ENCODE measurements at places on chromosomes 4 and X.

DNA sequence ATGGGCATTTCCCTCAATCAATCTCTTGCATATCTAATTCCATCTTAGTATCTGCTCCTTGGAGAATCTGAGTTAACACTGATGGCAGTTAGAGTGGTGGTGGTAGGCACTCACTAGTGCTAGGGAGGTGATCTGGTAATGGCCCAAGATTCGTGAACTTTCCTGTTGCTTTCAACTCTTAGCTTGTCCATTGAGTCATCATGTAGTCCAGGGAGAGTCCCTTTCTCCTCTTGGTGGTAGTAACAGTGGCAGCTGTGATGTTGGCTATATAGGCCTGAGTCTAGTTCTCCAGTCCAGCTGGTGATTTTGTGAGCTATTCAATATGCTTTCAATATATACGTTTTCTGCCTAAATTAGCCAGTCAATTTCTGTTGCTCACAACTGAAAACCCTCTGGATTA lies 7.0 kb upstream of the XKRX start:
- DNase-seq = no peak

DNA sequence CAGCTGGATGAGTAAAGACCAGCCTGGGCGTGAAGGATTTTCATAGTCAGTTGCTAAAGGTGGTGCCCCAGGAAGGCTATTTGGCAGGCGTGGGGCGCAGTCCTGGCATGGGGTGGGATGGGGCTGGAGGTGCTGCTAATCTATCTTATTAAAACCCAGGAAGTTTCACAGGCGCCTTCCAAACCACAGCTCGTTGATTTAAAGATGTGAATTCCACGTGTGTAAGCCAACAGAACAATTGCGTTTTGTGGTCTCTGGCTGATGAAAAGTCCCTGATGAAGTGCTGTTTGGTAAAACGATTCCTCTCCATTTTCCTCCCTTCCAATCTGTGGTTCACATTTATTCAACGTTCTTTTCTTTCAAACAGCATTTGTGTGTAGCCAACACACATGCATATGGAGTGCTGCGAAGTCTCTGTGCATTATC lies 105.0 kb downstream of the TBL1X start:
- DNase-seq = no peak

- no peak for DNase-seq
Measured at GRCh38 chrX:18955676-18956075, 28.2 kb downstream of the PHKA2 start.

GRCh38 chrX:145923376-145923775 lies 105.7 kb downstream of the SLITRK2 start:
- no peak for DNase-seq

- no peak for DNase-seq
Measured at GRCh38 chr4:127975121-127975770, 10.0 kb downstream of the ABHD18 start.

- peak; percentile 24 for DNase-seq
Measured at GRCh38 chr4:103099691-103100392, at the start of gene BDH2. Gene BDH2, minus strand, starts transcription at chr4:103099834. Its CDS starts 3,580 bp downstream, at chr4:103096254.

DNA sequence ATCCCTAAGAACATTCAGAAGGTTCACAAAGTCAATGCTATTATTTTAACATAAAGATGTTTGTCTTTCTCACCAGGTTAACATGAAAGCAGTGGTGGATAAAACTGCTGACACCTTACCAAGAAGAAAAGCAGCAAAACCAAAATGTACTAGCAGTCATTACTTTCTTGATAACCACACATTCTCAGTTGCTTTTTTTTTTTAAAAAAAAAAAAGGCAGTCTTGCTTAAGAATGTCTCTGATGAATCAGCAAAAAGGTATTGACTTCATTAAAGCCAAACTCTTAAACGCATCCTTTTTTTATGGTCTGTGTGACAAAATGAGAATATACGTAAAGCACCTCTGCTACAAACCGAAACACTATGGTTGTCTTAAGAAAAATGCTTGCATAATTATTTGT lies 31.9 kb downstream of the CDKL2 start:
- no peak for DNase-seq

- DNase-seq = no peak
Measured at GRCh38 chrX:39969819-39970504, 127.8 kb downstream of the BCOR start.

GRCh38 chr4:16411501-16412085 lies 185.3 kb upstream of the TAPT1 start:
- DNase-seq = no peak

- no peak for DNase-seq
Measured at GRCh38 chrX:123223859-123224258, 39.8 kb downstream of the GRIA3 start.

DNA sequence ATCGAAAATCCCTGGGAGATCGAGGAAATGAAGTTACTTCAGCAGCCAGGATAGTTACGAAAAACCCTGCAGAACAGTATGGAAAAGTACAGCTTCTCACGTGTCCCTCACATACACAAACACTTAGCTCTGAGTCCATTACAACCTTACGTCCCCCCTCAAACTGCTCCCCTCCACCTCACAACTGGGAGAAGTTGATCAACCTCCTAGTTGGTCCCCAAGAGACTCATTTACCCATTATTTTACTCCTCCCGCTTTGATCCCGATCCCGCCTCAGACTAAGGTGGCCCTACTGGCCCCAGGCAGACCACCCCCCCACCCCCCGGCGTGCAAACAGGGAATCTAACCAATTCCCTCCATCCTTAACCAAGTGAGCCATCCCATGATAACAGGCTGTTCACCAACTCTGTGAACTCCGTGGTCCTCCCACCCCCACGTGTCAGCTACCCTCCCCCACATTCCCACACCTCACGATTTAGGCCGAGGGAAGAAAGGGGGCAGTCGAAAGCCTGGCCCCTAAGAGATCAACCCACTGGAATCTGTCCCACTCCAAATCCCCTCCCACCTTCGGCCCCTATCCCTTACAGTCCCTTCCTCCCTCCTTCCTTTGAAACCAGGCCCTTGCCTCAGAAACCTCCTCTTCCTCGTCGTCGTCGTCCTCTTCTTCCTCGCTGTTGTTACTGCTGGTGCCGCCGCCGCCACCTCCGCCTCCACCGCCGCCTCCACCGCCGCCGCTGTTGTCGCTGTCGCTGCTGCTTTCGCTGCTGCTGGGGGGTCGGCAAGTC lies 755 bp downstream of the ANKRD17 start:
- DNase-seq = no peak

- no peak for DNase-seq
Measured at GRCh38 chr4:94924566-94924965, 166.8 kb downstream of the BMPR1B start.

- no peak for DNase-seq
Measured at GRCh38 chr4:17817027-17817426, 6.2 kb downstream of the NCAPG start.

- no peak for DNase-seq
Measured at GRCh38 chr4:180636696-180637404, 1606.4 kb upstream of the TENM3 start.

- no peak for DNase-seq
Measured at GRCh38 chr4:8410066-8410625, 30.4 kb downstream of the ACOX3 start.

GRCh38 chr4:5845035-5845905 lies 47.6 kb downstream of the CRMP1 start:
- DNase-seq = no peak

DNA sequence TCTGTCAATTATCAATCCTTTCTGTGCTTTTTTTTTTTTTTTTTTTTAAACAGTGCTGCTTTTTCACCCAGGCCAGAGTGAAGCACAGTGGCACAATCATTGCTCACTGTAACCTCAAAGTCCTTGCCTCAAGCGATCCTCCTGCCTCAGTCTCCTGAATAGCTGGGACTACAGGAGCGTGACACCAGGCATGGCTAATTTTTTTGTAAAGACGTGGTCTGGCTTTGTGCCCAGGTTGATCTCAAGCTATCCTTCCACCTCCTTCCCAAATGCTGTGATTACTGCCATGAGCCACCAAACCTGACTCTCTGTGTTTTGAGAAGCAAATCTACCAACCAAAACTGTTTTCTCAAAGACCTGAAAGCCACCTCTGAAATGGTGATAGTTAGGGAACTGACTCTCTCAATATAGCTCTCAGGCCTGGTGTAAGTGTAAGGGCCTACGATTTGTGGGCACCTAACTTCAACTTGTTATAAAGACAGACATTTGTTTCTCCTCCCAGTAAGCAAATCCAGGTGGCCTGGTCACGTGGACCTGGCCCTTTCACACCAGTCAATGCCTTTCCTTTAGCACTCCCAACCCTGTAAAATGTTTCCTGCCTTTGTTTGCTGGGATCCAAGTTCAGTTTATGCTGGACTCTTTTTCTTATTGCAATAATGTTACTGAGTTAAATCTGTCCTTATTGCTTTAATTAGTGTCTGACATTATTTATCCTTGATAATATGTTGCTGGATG lies 2015.9 kb downstream of the PCDH7 start:
- DNase-seq = no peak

- DNase-seq = no peak
Measured at GRCh38 chr4:85869181-85869580, 394.2 kb downstream of the ARHGAP24 start.

DNA sequence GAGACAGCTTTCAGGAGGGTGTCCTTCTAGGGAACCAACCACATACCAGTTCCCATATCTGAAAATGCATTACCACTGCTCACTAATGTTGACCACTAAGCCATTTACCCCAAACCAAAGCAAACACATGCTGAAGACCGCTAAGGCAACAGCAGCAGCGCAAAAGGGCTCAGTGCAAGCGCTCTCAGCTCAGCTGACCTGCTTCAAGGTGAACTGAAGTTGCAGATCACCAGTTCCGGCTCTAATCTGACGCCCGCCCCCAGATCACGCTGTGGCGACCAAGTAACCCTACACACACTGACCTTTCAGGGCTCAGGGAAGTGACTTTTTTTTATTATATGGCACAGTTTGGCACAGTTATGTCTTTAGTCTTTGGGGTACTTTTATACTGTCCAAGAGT lies 5.8 kb downstream of the MECP2 start:
- no peak for DNase-seq

DNA sequence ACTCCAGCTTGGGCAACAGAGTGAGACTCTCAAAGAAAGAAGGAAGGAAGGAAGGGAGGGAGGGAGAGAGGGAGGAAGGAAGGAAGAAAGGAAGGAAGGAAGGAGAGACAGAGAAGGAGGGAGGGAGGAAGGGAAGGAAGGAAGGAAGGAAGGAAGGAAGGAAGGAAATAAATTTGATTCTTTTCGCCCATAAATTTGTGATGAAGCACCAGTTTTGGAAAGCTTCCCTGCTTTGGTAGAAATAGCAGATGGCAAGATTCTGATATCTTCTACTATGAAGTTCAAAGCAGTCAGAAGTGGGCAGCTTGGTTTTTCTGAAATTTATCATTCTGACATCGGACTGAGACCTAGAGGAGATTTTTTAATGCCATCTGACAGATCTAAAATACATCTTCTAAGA lies 11.7 kb upstream of the GYG2 start:
- no peak for DNase-seq

DNA sequence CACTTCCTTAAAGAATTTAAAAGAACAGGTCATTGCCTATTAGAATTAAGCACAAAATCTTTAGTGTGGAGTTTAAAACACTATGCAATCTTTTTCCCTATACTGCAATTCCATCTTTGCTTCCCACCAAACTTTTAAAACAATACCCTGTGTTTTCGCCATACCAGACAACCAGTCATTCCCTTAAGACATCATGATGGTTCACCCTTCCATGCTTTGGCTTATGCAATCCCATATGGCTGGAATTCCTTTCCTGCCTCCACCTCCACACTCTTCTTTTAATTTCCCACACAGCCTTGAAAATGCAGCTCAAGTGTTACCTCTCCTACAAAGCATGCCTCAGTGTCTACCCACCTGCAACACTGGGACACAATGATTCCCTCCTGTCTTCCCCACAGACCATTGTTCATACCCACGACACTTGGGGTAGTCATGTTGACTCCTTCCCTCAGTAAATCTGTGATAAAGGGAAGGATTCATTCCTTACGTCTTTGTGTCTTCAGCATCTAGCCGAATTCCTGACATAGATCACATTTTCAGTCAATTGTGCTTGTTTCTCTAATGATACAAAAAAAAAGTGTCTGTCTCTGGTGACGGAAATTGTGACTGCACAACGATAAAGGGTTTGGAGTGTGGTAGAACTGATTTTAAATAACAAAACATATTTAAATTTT lies 166.3 kb downstream of the FNIP2 start:
- DNase-seq = no peak

DNA sequence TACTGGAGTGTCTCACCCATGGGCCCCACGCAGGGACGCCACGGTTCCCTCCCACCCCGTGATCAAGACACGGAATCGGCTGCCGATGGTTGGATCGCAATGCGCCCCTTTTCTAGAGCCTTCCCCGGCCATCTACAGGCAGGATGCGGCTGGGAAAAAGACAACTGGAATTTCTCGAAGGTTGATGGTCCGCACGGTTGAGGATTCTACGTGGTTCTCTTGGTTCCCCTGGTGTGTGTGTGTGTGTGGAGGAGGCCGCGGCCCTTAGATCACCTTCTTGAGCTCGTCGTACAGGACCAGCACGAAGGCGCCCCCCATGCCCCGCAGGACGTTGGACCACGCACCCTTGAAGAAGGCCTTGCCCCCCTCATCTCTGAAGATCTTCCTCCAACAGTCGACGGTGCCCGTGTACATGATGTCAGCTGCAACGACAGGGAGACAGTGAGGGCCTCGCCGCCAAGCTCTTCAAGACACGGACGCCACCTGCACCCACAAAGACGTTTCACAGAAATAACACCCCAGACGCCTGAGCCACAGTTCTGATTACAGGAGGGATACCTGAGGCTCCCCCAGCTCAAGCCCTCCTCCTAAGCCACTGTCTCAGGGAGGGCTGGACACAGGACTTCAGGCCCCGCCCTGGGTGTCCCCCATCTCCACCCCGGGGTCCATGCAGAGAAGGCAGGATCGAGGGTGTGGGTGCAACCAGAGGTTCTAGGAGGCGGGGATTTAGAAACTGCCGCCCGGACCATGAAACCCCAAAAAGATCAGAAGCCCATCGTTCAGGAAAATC lies 5.4 kb downstream of the SLC25A6 start:
- no peak for DNase-seq

DNA sequence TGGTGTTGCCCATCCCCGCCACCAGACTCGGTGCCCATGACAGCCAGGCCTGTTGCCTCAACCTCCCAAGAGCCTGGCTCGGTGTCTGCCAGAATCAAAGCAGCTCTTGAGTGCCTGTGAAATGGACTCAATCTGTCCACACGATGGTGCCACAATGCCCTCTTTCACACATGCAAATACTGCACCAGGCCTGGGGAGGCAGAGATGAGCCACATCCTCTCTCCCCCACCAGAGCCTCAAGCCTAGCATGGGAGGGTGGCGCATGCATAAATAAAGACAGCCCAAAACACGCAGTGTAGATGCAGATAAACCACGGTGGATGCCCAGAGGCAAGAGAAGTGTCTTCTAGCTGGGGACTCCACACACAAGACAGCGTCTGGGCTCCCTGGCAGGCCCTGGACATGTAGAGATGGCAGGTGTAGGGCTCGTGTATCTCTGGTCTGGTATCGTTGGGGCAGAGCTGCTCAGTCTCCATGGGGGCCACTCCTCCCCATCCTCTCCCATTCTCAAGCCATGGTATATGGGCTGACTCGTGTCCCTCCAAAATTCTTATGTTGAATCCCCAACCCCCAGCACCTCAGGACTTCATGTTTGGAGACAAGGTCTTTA lies 65.6 kb downstream of the JAKMIP1 start:
- DNase-seq = peak; percentile 40

GRCh38 chrX:151151665-151152267 lies 24.6 kb upstream of the GPR50 start:
- peak; percentile 26 for DNase-seq

- DNase-seq = no peak
Measured at GRCh38 chr4:98601708-98602107, 56.7 kb downstream of the TSPAN5 start.

Measured in activated T-cell treated with anti-CD3 and anti-CD28 coated beads, Interleukin-2, amount 50 U/mL, for 1 hour (primary cell).